Astrocyte (in vitro differentiated cells and primary cell): ENCODE measurements at places on chromosomes 6 and 20. TPM values are rescaled to one million over a fixed set of nuclear protein-coding genes. Genes with fewer than 3 reads are reported as not detected.

ABT1 gene
- 17.1 and 17.3 TPM in 2 replicates for total RNA-seq

TNNC2 gene
- total RNA-seq = not detected in 2 replicates

ZNF391 gene
- 6.0 and 7.2 TPM in 2 replicates for total RNA-seq

AMD1 gene
- total RNA-seq = 67.1 and 71.6 TPM in 2 replicates

- no peak overlapping the region for H3K27ac ChIP-seq
- H3K27me3 ChIP-seq = peaks cover 2% of the 10 kb centered on the region
- H3K36me3 ChIP-seq = no peaks in the 10 kb centered on the region
- no peaks in the 10 kb centered on the region for H3K4me1 ChIP-seq
Observed at GRCh38 chr6:32713241-32713640, 27.9 kb upstream of the HLA-DQA2 start.

DNA sequence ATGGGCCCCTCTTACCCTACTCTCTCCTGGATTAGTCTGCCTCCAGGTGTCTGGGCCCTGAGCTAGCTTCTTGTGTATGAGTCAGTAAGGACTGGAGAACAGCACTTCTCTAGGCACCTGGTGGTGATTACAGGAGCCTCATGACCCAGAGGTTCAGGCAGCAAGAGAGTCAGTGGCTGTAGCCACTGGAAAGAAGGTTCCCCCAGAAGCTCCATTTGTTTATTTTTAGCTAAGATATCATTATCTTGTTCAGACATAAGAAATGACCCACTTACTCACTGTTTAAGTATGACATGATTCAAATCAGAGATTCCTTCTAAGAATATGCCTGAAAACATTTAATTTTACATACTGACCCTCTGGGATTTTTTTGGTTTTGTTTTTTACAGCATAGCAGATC, 23.6 kb upstream of the SLC4A11 start:
- H3K27ac ChIP-seq = no peak overlapping the region
- no peaks in the 10 kb centered on the region for H3K27me3 ChIP-seq
- H3K4me3 ChIP-seq = no peak overlapping the region
- DNase-seq = peak; percentile 40

- no peaks in the 10 kb centered on the region for H3K36me3 ChIP-seq
- H3K4me3 ChIP-seq = no peak overlapping the region
Observed at GRCh38 chr20:31330893-31331292, 22.5 kb upstream of the DEFB116 start.

DNA sequence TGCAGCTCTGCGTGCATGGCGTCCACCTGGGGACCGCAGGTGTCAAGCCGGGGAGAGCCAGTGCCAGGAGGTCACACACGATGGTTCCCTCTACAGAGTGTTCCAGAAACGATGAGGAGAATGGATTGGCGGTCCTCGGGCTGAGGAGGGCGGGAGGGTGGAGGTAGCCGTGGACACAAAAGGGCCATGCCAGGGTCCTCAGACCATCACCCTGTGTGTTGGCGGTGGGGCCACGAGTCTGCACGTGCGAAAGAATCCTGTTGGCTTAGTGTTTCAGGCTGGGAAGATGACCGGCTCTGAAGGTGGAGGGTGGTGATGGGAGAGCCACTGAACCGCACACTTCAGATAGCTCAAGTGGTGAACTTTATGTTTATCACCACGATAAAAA, 13.7 kb downstream of the HRH3 start:
- no peak for DNase-seq
- no peaks in the 10 kb centered on the region for H3K36me3 ChIP-seq
- H3K4me3 ChIP-seq = no peak overlapping the region
- H3K27ac ChIP-seq = no peak overlapping the region
- peaks cover 2% of the 10 kb centered on the region for H3K27me3 ChIP-seq

DNA sequence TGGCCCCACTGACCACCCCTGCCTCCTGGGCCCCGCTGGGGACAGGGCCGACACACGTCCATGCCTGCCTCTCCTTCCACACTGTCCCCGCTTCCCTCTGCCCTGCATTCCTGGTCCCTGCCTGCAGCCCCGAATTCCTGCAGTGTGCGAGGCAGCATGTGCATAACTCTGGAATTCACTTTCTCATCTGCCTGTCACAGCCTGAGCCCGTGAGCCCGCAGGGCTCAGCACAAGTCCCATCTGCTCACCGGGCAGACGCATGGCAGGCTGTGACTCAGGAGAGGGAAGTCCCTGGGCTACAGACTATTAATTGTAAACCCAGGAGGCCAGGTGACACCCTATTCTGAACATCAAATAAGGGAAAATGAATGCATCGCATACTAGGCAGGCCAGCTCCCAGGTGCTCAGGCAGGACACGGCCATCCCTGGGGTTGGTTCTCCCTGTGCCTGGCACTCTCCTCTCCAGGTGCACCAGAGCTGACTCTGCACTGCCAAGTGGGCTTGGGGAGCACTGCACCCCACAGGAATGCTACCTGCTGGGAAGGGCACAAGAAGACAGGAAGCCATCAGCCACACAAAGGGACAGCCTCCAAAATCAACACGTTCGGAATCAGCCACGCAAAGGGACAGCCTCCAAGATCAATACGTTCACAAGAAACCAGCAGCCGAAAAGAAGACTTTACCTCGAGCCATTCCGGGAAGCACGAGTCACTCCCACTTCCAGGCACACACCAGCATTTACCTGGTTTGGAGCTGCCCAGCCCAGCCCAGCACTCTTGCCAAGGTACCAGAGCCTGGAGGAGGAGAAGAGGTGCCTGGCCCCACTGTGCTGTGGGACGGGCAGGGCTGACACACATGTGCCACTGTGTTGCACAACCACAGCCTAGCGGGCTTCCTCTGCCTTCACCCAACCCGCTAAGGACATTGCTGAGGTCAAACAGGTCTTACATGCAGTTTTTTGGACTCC, 65.9 kb downstream of the DLL1 start:
- H3K4me3 ChIP-seq = no peak overlapping the region
- peak; percentile 72 for DNase-seq
- peaks cover 18% of the 10 kb centered on the region for H3K4me1 ChIP-seq
- no peaks in the 10 kb centered on the region for H3K36me3 ChIP-seq
- no peaks in the 10 kb centered on the region for H3K27me3 ChIP-seq

- peak; percentile 34 for DNase-seq
- no peak overlapping the region for H3K4me3 ChIP-seq
- H3K27ac ChIP-seq = no peak overlapping the region
- H3K4me1 ChIP-seq = no peaks in the 10 kb centered on the region
Observed at GRCh38 chr20:37627060-37627766, 66.6 kb upstream of the CTNNBL1 start.

DNA sequence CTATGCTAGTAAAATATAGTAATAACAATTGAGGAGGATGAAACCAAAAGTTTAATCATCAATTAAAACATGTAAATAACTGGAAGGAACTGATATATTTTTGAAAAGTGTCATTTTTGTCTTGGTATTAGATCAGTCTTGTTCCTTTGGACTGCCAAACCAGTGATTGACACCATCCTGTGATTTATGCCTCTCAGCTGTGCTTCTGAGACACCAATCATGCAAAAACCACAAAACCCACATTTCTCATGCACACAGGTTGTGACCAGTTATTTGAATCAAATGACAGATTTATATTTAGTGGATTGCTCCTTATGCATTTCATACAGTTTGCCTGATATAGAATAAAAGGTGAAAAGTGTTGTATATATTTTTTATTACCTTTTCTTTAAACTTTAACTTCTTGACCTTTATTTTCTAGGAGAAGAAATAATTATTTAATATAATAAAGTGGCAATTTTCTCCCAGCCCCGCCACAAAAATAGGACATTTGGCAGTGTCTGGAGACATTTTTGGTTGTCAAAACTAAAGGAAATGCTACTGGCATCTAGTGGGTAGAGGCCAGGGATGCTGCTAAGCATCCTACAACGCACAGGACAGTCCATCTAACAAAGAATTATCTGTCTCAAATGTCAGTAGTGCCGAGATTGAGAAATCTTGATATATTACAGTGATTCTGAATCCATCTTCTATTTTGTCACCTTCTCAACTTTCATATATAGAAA, 383.6 kb downstream of the BCKDHB start:
- H3K36me3 ChIP-seq = no peaks in the 10 kb centered on the region
- H3K4me3 ChIP-seq = no peak overlapping the region
- H3K4me1 ChIP-seq = no peaks in the 10 kb centered on the region
- no peaks in the 10 kb centered on the region for H3K27me3 ChIP-seq

DNA sequence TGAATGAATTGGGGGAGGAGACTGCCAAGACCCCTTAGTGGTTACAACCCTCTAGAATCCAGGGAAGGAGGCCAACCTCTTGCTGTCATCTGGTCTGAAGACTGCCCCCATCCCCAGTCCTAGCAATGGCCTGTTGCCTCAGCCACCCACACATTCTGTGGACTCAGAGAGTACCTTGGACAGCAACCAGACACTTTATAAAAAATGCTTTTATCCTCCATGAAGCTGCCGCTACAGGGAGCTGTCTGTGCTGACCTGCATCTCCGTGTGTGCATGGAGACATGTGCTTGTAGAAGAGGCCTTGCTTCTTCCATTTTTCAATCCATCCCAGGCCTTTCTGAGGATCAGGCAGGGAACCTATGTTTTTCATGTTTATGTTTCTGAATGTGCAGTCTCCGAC, 15.2 kb downstream of the CDH22 start:
- peak; percentile 38 for DNase-seq
- no peaks in the 10 kb centered on the region for H3K36me3 ChIP-seq
- H3K4me1 ChIP-seq = no peaks in the 10 kb centered on the region

- H3K4me3 ChIP-seq = peak overlapping the region; percentile 18
- peaks cover 34% of the 10 kb centered on the region for H3K4me1 ChIP-seq
- no peaks in the 10 kb centered on the region for H3K27me3 ChIP-seq
Observed at GRCh38 chr20:19784511-19785172, 26.6 kb downstream of the RIN2 start.

DNA sequence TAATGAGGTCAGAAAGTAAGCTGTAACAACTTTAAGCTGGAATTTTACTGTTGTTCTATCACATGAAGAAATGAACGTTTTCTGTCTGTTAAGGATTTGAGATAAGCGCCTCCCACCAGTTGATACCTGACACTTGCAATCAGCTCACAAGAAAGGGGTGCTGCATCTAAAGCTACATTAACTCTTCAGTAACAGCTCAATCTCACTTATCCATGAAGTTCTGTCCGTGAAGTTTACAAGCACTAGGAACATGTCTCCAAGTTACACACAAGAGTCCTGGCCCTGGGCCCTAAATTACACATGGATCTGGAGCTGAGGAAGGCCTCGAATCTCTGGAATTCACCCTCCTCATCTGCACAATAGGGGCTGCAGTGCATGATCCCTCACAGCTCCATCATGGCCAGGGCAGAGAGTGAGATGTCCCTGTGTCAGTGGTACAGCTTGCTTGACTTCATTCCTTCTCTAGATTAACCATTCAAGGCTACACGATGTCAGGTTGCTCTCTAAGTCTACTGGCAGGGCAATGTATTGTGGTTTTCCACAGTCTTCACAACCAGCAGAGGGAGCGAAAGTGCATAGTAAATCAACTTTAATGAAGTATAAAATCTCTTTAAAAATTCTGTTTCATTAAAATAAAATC, 182.4 kb upstream of the MCHR2 start:
- peak; percentile 61 for DNase-seq
- peak overlapping the region; percentile 50 for H3K27ac ChIP-seq
- no peak overlapping the region for H3K4me3 ChIP-seq
- no peaks in the 10 kb centered on the region for H3K27me3 ChIP-seq
- H3K4me1 ChIP-seq = peaks cover 19% of the 10 kb centered on the region
- H3K36me3 ChIP-seq = no peaks in the 10 kb centered on the region

DNA sequence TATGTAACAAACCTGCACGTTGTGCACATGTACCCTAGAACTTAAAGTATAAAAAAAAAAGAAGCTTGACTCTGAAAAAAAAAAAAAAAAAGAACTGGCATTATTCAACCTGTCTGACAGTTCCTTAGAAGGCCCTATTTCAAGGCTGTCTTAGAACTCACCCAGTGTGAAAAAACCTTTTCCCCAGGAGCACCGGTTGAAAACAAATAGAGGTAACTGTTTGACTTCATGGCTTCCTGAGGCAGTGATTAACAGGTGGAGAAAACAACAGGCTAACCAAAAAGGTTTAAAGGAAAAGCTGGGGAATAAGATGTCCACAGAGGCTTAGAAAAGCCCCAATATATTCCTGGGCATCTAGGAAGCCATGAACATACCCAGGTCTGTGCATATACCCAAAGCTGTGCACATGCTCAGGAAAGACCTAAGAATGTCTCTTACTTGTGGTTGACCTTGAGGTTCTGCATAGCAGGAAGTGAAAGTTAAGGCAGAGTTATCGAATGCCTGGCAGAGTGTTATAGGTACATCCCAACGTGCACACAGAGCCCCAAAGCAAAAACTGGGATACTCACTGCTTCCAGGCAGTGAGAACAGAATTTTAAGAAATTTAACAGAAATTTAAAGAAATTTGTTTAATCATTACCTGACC, 7.0 kb downstream of the UQCC1 start:
- DNase-seq = no peak
- no peaks in the 10 kb centered on the region for H3K27me3 ChIP-seq
- no peak overlapping the region for H3K27ac ChIP-seq
- H3K4me3 ChIP-seq = no peak overlapping the region
- H3K36me3 ChIP-seq = peaks cover 12% of the 10 kb centered on the region
- no peaks in the 10 kb centered on the region for H3K4me1 ChIP-seq

DNA sequence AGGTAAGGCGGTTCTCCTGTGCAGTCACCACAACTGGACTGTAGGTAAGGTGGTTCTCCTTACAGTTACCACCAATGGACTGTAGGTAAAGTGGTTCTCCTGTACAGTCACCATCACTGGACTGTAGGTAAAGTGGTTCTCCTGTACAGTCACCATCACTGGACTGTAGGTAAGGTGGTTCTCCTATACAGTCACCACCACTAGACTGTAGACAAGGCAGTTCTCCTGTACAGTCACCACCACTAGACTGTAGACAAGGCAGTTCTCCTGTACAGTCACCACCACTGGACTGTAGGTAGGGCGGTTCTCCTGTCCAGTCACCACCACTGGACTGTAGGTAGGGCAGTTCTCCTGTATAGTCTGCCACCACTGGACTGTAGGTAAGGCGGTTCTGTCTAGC, 212.3 kb downstream of the TFAP2A start:
- no peak overlapping the region for H3K27ac ChIP-seq
- no peaks in the 10 kb centered on the region for H3K27me3 ChIP-seq
- H3K4me1 ChIP-seq = no peaks in the 10 kb centered on the region
- no peak for DNase-seq
- no peaks in the 10 kb centered on the region for H3K36me3 ChIP-seq

DNA sequence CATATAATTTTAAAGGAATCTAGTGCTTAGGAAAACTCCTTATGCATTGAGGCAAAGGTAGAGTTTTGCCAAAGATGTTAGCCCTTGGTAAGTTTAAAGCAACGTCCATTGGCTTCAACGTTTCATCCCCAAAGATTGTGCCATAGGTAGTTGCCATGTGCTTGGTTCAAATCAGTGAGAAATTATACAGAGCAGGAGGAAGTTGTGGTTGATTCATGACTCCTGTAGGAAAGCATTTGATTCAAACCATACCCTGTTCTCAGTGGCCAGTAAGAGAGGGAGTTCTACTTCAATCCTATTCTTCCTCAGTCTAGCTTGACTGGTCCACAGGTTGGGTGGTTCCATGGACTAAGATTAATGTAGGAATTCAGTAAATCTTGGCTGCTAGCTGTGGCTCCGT, 535.6 kb downstream of the QKI start:
- H3K4me1 ChIP-seq = peaks cover 14% of the 10 kb centered on the region
- DNase-seq = peak; percentile 89
- no peaks in the 10 kb centered on the region for H3K36me3 ChIP-seq
- no peaks in the 10 kb centered on the region for H3K27me3 ChIP-seq
- no peak overlapping the region for H3K4me3 ChIP-seq
- no peak overlapping the region for H3K27ac ChIP-seq
